Activated T-helper 17 cell treated with anti-CD3 and anti-CD28 coated beads, Interleukin-2, amount 50 U/mL, for 72 hours (primary cell): ENCODE measurements at places on chromosomes 2 and 18.

GRCh38 chr2:118614841-118615271, 232.6 kb downstream of the EN1 start:
- no peak for ATAC-seq

DNA sequence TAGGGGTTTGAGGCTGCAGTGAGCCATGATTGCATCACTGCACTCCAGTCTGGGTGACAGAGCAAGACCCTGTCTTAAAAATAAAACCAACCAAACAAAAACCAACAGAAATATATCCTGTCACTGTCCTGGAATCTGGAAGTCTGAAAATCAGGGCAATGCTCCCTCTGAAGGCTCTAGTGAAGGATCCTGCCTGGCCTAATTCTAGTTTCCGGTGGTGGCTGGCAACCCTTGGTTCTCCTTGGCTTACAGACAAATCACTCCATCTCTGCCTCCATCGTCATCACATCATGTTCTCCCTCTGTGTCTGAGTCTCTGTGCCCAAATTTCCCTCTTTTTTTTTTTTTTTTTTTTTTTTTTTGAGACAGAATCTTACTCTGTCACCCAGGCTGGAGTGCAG, 15.9 kb upstream of the VPS4B start:
- no peak for ATAC-seq

GRCh38 chr18:50111398-50111797, 83.5 kb downstream of the MYO5B start:
- no peak for ATAC-seq

- no peak for ATAC-seq
These were observed 9.5 kb downstream of the KCNG2 start for GRCh38 chr18:79806976-79807841.

- ATAC-seq = no peak
These were observed 15.5 kb downstream of the TBC1D8 start for GRCh38 chr2:101135412-101136296.

DNA sequence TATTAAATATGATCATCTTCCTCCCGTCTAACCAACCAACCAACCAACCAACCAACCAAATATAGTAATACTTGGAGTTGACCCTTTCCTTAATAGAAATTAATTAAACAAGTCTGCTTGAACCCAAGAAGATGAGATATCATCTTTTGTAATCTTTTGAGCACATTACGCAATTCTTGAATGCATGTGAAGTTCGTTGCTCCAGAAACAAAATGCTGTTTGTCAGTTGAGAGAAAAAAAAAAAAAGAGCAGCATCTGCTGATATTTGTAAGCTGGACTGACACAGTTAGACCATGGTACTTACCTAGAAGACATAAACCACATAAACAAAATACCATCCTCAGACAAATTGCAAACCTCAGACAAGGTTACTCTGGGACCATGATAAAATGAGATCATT, 9.2 kb upstream of the SERPINB2 start:
- ATAC-seq = no peak

- peak; percentile 81 for ATAC-seq
These were observed 11.5 kb downstream of the VPS4B start for GRCh38 chr18:63410792-63411191.

DNA sequence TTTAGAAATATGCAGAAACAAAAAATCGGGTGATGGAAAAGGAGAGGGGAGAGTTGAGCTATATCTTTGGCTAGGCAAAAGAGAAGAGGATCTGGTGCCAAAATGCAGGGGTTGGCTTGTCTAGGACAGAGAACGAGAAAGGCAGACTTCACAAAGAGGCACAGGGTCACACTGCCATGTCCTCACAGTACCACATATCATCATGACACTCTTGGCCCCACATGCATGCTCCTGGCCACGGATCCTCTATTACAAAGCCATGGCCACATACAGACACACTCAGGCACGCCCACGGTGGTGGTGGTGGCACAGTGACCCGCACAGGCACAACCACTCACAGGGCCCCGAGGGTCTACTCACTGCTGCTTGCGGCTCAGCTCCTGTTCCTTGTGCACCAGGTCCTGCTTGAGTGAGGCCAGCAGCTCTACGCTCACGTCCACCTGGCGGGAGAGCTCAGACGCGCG, 15.9 kb downstream of the FBXO41 start:
- ATAC-seq = no peak

GRCh38 chr2:179546656-179547055, 282.0 kb upstream of the SESTD1 start:
- no peak for ATAC-seq

DNA sequence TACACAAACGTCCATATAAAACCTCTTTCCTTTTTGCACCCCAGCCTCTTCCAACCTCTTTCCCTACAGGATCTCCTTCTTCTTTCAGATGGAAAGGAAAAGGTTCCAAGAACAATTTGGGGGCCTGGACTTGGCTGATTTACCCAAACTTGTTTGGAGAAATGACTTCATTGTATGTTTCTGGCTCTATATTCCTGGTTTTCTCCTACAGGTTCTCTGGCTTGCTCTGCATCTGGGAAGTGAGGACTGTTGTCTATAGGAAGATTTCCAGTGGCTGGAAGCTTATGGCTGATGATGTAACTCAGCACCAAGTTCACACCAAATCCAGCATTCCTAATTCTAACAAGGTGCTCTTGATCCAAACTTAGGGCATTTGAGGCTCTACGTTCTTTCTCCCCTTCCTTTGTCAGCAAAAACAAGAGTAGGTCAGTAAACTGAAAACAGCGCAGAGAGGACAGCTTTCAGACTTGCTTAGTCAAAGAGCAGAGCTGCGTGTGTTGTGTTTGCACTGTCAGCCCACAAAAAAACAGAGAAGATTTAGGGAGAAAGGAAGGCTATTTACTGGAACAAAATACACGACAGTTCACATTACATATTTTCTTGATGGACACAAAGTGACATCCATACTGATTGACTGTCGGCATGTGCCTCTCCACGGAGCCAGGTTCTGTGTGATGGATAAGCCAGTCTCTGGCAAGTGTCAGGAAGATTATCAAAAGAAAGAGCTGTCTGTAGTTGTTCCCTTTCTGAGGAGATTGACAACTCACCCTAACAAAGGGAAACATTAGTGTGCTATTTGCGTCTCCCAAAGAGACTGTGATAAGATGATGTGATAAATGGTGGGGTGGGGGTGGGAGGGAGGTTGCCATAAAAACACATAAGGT, 39.7 kb downstream of the CDCA7 start:
- no peak for ATAC-seq

DNA sequence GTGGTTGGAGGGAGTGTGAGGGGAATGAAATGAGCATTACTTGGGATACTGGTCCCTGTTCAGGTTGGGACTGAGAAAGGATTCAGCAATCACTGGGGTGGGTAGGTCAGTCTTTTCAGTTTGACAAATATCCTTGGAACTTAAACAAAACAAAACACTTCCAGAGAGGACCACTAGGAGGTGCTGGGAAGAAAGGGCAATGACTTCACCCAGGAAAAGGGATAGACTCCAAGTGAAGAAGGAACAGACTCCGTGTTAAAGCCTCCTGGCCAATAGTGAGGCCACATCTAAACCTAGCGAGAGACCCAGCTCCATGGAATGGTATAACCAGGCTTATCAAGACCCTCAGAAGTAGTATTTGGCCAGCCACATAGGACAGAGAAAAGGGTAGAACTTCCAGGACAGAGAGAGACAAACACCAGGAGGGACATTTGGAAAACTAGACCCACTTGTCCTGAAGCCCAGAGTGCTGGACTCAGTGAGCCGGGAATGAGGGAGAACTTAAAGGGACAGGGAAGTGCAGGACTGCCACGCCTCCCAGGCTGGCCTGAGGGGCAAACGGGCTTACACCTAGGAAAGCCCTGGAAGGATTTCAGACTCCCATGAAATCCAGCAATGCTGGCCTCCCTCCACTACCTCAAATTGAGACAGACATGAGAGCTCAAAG, 19.6 kb upstream of the KCNG3 start:
- ATAC-seq = no peak

DNA sequence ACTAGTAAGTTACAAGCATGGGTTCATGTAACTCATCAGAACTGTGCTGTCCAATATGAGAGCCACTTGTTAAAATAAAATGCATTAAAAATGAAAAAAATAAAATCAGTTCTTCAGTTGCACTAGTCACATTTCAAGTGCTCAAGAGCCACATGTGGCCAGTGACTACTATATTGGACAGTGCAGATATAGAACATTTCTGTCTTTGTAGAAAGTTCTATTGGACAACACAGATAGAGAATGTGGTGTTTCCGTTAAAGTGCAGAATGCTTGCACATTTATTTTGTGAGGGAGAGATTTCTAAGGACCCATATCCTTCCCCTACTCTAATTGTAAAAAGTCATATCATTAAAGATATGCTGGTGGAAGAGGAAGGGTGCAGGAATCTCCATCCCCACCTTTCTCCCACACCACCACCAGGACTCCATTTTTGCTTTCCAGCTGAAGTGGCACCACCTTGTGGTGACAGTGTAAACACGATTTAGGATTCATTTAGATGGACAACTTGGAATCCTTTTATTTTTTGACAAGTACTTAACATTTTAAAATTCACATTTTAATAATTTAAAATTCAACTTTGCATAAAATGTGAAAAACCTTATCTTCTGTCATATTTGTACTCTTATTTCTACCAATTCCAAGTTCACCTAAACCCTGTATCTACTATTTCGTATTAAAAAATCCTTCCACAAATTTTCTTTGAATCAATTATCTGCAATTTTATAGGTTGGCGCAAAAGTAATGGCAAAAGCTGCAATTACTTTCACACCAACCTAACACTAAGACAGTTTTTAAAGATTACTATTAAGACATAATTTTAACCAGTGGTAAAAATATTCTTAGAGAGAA, 9.4 kb upstream of the CD302 start:
- no peak for ATAC-seq

GRCh38 chr2:237497009-237497837, 10.2 kb downstream of the MLPH start:
- no peak for ATAC-seq

- ATAC-seq = peak; percentile 74
These were observed 96.5 kb downstream of the ZNF532 start for GRCh38 chr18:58960946-58961722.

DNA sequence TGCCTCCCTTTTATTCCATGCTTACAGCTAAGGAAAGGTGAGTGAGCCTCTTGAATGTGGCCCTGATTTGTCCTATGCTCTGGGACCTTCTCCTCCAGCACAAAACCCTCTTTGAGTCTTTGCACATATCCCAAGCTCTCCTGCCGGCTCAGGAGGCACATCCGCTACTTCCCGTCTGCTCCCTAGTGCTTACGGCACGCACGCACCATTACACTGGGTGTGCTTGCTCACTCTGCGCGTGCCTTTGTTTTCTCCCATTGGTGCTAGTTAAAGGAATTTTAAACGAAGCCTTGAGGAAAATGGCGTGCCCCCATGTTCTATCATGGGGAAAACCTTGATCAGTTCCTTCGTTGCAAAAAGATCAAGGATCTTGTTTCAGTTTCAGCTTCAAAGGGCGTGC, 7.9 kb upstream of the DGKD start:
- ATAC-seq = no peak

DNA sequence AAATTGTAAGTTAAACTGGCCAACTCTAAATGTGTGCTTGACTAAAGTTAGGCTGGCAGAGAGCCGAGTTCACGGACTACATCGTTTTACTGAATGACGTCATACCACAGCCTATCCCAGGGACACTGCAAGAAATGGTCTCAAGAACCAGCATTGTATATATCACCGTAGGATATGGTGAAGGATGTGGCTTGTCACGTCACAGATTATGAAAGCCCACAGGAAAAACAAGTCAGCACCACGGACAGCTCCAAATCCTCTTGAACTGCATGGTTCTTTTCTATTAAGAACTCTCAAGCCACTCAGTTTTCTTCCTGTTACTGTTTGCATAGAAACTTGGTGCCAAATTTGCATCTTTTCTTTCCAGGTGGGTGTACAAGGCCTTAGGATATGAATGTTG, 85.1 kb upstream of the ACAA2 start:
- peak; percentile 50 for ATAC-seq

GRCh38 chr18:37453752-37454151, 111.8 kb downstream of the CELF4 start:
- ATAC-seq = no peak

DNA sequence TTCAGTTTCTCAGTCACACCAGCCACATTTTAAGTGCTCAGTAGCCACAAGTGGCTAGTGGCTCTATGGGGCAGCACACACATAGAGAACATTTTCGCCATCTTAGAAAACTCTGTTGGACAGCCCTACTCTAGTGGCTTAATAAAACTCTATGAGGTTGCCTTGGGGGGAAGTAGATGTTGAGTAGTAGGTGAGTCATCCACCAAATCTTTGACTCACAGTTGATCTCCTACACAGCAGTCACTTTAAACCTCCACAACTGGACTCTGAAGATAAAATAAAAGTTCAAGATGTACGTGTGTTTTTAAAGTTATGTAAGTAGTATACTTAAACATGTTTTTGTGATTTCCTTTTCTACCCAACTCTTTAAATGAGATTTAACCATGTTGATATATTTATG, 379.0 kb downstream of the SETBP1 start:
- ATAC-seq = peak; percentile 76

- ATAC-seq = no peak
These were observed 8.0 kb downstream of the E2F6 start for GRCh38 chr2:11457935-11458334.

DNA sequence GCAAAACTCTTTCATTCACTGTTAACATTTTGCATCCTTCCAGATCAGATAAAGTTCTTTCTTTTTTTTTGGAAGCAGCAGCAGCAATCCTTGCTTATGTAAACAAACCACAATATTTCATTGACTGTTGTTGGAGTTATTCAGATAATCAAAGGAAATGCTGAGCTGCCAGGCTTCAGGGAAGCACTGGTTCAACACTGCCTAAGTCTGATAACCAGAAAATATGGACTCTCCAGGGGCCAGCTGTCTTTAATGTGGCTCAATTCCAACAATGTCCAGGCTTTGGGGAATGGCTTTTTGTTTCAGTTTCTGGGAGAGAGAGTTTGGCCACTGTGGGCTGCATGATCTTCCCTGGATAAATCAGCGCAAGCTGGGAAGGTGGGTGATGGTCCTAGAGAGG, 354.3 kb downstream of the AKAIN1 start:
- no peak for ATAC-seq

- no peak for ATAC-seq
These were observed 111.9 kb downstream of the PDCL3 start for GRCh38 chr2:100674666-100675065.

GRCh38 chr2:237900891-237901831, 41.7 kb downstream of the RAMP1 start:
- no peak for ATAC-seq

DNA sequence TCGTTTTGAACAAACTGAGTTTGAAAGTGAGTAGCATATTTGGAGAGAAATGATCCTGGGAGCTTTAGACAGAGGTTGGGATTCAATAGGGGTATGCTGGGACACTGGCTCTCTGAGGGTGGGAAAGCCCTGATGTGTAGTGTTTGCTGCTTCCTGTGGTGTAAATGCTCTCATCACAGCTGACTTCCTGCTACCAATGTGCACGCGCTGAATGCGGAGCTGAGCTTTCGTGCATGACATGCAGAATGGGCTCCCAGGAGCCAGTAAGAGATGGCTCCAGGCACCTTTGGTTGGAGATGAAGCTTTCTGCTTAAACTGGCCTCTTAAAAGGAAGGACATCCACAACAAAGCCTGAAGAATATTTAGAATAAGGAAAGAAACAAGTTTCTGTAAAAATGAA, 224.1 kb upstream of the CCDC150 start:
- peak; percentile 80 for ATAC-seq
